SK-N-SH treated with all-trans-retinoic acid at 6 μM for 48 hours (cell line): ENCODE measurements at places on chromosomes 3 and 15.

GRCh38 chr3:53354945-53355498 is 7.7 kb upstream of the DCP1A start:
- ATAC-seq: no peak

- ATAC-seq: peak; percentile 48
Observed at GRCh38 chr15:72835294-72835890, 51.8 kb upstream of the ADPGK start.

DNA sequence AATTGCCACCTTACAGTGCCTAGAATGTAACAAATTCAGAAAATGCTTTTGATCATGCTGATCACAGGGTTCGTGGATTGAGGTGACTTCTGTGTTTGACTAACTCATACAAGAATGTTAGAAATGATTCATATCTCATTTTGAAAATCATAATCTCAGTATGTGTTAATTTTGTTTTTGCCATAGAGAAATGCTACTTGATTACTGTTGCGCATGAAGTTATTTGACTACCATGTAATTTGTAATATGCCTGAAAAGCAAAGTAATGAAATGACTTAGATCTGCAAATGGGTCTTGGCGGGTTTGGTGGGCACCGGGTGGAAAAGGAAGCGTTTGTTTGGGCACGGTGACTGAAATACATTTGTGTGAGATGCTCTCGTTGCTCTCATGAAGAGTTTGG is 173.6 kb upstream of the BHLHE40 start:
- ATAC-seq: no peak

GRCh38 chr3:8872261-8872660 is 91.0 kb downstream of the RAD18 start:
- no peak for ATAC-seq

- ATAC-seq: peak; percentile 17
Observed at GRCh38 chr15:85620690-85621049, 174.1 kb downstream of the KLHL25 start.

- ATAC-seq: no peak
Observed at GRCh38 chr15:38004218-38004861, 69.9 kb downstream of the TMCO5A start.

- ATAC-seq: no peak
Observed at GRCh38 chr3:52892290-52892624, 5.1 kb downstream of the STIMATE start.

GRCh38 chr3:12309716-12310115 is 20.8 kb downstream of the PPARG start:
- no peak for ATAC-seq
